ENCODE measurements at places on chromosomes 3 and 15.

DNA sequence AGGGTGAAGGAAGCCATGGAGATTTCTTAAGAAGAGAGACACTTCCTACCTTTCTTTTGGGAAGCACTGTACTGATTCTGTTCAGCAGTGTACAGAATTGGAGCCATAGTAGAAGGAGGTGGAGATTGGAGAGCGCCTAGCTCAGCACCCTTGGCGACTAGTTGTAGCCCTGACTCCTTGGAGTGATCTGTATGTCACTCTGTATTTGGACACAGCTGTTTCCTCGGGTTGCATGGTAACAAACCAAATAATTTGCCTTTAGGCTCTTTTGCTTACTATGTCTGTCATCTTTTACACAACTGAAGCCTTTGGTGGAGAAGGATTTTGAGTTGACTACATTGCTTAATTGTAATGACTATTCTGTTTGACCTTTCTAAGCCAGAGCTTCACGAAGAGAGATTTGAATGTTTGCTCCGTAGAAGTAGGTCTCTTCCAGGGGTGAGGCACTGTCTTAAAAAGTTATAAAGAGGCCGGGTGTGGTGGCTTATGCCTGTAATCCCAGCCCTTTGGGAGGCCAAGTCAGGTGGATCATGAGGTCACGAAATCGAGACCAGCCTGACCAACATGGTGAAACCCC lies 77.1 kb downstream of the AKAP13 start:
- DNase-seq: no peak

GRCh38 chr3:124034844-124035152 lies 42.9 kb upstream of the ROPN1 start:
- DNase-seq: no peak

GRCh38 chr3:191236646-191237045 lies 37.6 kb downstream of the OSTN start:
- DNase-seq: no peak

DNA sequence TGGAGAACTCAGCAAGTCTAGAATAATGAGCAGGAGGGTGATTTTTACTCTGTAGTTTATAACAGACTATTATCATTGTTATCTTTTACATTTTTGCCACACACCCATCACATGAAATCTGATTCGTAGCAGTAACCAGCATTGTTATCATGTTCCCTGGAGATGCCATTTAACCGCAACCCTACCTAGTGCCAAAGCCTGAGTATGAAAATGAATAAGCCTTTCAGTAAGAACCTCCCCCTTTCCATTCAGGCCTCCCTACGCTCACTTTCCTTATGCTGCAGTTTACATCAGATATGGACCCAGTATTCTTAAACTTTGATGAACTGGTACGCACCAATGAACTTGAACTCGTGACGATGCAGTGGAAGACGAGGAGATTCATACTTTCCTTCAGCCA lies 158.7 kb upstream of the SPRED1 start:
- DNase-seq: no peak

GRCh38 chr3:36164400-36164799 lies 215.9 kb upstream of the STAC start:
- DNase-seq: no peak

- DNase-seq: no peak
These were observed 6.1 kb upstream of the SCAANT1 start for GRCh38 chr3:63918321-63918720.

GRCh38 chr3:169929830-169930519 lies 18.6 kb downstream of the SAMD7 start:
- DNase-seq: no peak

DNA sequence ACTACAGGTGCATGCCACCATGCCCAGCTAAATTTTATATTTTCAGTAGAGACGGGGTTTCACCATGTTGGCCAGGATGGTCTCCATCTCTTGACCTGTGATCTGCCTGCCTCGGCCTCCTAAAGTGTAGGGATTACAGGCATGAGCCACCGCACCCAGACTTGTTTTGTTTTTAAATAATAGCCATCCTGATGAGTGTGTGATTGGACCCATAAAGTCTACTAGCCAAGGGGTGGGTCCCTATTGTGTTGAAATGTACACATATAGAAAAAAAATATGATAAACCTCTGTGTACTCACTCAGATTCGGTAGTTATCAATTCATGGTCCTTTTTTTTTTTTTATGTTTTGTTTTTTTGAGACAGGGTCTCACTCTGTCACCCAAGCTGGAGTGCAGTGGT lies 17.3 kb downstream of the ZNF592 start:
- DNase-seq: no peak

GRCh38 chr15:42581272-42581730 lies 5.9 kb downstream of the STARD9 start:
- peak; percentile 93 for DNase-seq
